ENCODE measurements at places on chromosomes 1 and 21.

- DNase-seq: no peak
Observed at GRCh38 chr1:59731591-59731990, 83.2 kb upstream of the HOOK1 start.

GRCh38 chr21:28018741-28019669 lies 973.7 kb downstream of the LTN1 start:
- peak; percentile 26 for DNase-seq

- no peak for DNase-seq
Observed at GRCh38 chr1:78291872-78292271, 198.9 kb upstream of the PTGFR start.

- DNase-seq: no peak
Observed at GRCh38 chr21:35811191-35811806, 249.0 kb downstream of the SETD4 start.

DNA sequence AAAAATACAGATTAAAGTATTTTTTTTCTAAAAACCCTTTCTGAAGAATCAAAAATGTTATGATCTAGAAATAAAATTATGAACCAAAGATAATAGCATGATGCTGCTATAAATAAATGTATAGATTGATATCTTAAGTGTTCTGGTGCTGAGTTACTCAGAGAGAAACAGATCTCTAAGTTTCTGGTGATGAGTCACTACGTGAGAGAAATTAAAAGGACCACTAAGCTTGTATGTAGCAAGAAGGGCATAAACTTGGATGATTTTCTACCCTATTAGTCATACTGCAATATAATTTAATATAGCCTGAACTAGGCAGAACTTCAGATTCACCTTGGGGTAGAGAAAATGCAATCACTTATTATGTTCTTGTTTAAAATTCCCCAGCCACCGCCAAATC lies 514.8 kb downstream of the AMY1C start:
- no peak for DNase-seq
